ENCODE measurements at places on chromosomes 7 and 10.

DNA sequence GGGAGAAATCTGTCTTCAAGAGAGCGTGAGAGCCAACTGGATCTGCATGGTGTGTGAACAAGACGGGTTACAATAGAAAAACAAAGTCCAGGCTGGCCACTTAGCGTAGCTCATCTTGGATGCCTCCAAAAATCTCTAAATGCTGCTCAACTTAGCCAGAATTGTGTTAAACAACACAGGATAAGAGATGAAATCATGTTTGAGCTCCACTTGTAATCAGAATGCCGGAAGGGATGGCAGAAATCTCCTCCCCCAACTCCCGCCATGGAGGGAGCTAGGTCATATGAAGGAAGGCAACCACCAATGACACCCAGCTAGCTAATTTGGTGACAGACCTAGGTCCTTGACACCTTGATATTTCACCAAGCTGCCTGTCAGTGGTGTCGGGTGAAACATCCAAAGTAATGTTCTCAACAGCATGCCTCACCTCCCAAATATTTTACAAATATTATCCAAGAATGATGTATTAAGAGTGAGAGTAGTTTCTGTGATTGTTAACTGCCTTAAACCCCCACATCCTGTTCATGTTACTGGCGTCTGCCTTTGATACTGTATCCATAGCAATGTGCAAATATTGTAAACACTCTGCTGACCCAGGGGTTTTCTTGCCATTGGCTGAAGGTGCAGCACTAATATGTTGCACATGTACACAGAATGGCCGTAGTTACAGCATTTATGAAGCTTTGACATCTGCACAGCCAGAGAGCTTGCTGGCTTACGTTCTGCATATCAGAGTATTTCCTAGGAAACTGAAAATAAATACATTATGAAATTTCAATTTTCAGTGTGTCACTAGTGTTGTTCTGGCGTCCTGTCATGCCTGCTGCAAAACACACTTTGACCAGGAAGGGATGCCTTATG is 25.8 kb downstream of the TMEM254 start:
- DNase-seq, result peak; percentile 82

DNA sequence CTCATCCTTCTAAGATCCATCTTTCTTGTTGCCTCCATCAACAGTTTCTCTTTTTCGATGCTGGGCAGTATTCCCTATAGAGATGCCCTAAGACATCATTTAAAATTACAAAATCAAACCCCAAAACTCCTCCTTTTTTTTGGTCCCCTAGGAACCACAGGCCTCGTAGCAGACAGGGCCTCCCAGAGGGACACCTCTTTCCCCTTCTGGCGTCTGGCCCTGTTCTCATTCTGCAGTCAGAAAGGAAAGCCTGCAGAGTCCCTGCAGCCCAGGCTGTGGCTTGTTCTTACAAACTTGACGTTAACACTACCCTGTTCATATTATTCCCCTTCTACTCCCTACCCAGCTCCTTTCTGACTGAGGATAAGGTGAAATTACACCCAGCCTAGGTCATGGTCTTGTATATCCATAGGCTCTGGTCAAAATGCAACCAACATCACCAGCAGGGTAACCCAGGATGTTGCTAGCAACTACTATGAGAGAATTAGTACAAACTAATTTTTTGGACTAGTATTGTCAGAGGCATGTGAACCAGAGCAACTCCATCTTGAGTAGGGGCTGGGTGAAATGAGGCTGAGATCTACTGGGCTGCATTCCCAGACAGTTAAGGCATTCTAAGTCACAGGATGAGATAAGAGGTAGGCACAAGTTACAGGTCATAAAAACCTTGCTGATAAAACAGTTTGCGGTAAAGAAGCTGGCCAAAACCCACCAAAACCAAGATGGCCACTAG is 3.5 kb upstream of the EPHA1 start:
- DNase-seq, result no peak

- DNase-seq, result peak; percentile 47
These were observed 17.5 kb downstream of the CFAP69 start for GRCh38 chr7:90262438-90262837.

DNA sequence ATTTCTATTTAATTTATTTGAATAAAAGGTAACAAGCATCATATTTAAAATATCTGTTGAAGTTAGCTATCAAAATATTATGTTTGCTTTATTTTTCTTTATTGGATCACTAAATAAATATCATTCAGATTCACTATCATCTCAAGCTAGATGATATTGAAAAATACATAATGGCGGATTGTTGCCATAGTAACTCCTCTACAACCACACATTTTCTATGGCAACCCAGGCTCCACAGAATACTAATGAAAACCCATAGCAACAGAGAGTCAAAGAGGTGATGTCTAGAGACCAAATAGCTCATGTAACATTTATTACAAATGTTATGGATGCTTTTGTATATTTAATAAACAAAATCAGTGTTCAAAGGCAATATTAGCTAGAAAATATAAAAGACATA is 148.9 kb upstream of the CDK1 start:
- no peak for DNase-seq

GRCh38 chr7:2796358-2797352 is 47.5 kb downstream of the GNA12 start:
- DNase-seq, result peak; percentile 28

GRCh38 chr10:123890756-123891143 is 857 bp downstream of the CPXM2 start:
- DNase-seq, result no peak

GRCh38 chr7:84844771-84845170 is 342.1 kb downstream of the SEMA3D start:
- DNase-seq, result no peak

- DNase-seq, result no peak
These were observed 92.8 kb upstream of the KCND2 start for GRCh38 chr7:120180221-120180620.

- no peak for DNase-seq
These were observed 176.3 kb upstream of the BMPER start for GRCh38 chr7:33728873-33729551.

DNA sequence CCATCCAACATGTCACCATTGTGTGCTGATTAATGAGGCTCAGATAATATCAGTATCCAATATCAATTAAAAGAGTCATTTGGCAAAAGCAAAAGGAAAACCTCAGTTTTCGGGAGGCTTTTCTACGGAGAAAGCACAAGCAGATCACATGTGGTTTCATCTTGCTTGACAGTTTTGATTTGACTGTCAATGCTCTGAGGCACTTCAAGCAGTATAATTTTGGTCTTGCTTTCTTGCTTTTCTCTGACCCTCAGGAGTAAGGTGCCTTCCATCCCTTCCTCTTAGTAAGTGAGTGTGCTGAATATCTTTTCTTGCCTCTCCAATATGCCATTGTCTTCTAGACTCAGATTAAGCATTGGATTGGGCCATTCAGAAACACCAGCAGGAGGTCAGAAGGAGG is 115.5 kb upstream of the CALCR start:
- no peak for DNase-seq

DNA sequence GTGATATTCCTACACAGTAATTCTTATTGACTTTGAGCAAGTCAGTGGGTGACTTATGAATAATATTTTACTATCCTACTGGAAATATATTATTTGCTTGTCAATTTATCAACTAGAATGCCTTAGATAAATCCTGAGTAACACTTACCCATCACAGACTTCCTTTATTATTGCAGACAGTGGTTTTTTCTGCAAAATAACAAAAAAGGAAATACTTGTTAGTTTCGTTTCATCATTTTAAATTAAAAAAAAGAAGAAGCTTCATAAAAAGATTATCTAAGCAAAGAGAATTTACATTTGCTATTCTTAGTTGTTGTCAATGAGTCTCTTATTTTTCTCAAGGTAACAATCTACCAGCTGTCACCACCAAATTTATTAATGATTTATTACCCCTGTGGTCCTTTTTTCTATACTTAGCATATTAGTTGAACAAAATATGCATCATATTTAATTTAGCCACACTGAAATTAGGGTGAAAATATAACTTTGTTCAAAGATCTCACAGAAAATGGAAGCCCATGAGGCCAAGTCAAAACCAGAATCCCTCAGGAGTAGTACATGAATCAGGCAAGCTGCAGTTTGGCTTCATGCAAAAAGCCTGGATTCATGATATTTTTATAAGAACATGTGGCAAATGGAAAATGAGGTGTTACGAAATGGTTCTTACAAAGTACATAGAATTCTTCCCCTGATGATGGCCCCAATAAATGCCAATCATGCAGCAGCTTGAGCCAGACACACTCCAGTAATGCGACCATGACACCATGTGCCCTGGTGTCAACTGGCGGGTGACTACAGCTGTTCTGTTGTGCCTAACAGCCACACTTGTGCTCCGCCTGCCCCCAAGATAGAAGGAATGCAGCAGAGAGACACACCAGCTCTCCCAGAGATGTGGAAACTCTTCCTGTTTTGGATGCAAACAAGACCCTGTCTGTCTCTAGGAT is 132.6 kb downstream of the ELMO1 start:
- peak; percentile 28 for DNase-seq

- DNase-seq, result peak; percentile 21
These were observed 112.9 kb upstream of the ZNF746 start for GRCh38 chr7:149610441-149611011.

DNA sequence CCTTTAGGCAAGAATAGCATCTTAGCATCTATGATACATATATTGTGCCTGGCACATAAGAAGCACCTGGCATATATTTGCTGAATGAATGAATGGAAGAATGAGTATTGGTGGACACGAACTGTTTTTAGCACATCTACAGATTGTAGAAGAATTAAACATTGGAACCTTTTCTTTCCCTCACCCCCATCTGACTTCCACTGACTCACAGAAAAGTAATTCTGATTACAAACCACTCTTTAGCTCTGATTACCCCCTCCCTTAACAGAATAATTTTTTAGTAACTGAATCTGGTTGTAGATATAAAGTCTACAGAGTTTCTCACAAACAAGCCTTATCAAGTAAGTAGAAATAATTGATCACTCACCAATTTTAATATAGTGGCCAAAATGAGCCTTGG is 31.9 kb downstream of the SLC26A4 start:
- DNase-seq, result peak; percentile 40

GRCh38 chr7:41058986-41059741 is 643.7 kb downstream of the INHBA start:
- DNase-seq, result no peak

All from fibroblast of upper back skin (primary cell).